Hindlimb muscle (tissue), 1 donor: ENCODE measurements at places on chromosomes 1 and 21. TPM values are rescaled to one million over a fixed set of nuclear protein-coding genes. Genes with fewer than 3 reads are reported as not detected.

GRCh38 chr1:221099747-221100595 is 220.7 kb downstream of the HLX start:
- no peak for DNase-seq

DNA sequence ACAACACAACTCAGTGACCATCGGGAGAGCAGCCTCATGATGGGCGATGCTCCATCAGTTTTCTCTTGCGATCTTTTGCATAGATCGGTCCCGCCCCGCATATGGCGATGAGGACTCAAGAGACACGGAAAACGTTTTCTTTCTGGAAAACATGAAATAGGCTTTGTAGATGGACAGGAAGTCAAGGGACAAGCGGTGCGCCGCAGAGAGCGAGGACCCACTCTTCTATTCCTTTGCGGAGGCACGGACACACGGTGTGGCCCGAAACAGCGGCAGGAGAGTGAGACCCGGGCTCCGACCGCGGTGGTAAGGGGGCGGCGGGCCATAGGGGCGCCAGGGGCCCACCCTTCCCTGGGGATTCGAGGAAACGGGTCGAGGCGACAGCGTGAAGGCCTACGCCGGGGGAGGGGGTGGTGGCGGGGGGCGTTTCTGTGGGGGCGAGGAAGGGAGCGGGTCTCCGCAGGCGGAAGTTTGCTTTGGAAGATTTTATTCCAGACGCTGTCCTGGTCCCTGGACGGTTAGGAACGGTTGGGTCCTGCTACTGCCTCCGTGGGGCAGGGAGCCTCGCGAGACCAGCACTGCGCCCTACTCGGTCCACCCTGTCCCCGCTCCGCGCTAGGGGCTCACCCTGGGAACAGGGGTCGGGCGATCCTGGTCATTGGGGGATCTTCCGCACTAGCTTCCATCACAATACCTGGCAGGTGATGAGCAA is 796 bp upstream of the TDRKH start:
- DNase-seq, result no peak

- DNase-seq, result no peak
Measured at GRCh38 chr1:231032963-231033362, 7.1 kb downstream of the FAM89A start.

DNA sequence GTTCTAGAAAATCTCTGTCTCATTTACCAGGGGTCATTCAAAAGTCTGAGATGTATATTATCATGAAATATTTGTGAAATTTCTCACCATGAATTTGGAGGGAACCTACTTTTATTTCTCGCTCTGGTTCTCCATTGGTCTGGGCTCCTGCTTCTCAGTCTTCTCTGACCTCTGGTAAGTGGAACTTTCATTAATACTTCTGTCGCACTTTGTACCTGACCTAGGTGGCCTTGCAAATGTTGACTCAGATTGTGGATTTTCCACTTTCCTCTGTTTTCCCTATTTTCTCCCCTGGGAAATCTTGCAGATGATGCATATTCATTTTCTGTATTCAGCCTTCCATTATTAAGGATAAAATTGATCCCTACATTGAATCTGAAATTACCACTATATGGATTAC is 53.2 kb downstream of the LRIG2 start:
- DNase-seq, result no peak

The GSTM1 gene
- 50.6 TPM for polyA plus RNA-seq

GRCh38 chr1:180837020-180837419 is 75.7 kb upstream of the KIAA1614 start:
- no peak for DNase-seq

- DNase-seq, result no peak
Measured at GRCh38 chr1:111511370-111511769, 7.9 kb upstream of the ADORA3 start.

DNA sequence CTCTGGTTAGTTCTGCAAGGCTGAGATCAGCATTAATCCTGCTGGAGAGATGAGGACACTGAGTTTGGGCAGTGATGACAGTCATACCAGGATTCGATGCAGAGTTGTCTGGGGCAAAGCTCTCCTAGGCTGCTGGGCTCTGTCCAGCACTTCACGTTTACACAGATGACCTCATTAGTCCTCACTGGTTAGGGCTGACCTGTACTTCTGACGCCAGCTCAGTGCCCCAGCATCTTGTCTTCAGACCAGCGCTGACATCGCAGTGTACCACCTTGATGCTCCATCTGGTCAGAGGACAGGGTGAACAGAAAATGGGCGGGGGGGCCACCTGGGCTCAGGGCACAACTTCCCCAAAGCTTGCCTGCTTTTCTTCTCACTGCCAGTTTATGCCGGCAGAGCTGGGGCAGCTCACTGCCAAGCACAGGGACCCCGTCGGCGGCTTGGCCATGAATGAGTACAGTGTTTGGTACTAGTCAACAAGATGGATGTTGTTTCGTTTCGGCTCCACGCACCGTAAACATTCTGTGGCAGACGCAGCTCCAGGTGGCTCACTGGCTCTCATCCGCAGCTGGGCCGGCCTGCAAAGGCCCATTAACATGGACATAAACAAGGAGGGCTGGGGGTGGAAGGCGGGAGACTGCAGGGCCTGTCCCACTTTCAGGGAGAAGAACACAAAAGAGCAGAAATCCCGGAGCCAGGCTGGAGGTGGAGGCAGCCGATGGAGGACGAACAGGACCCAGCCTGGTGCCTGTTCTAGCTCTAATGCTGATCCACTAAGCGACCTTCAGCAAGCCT is 118.7 kb downstream of the GLIS1 start:
- DNase-seq, result no peak
